ENCODE measurements at places on chromosomes 1 and 21.
A peak's percentile ranks its signal among the peaks of the same experiment; 100 is the strongest.

GRCh38 chr1:2049225-2049717 is 940 bp upstream of the PRKCZ start:
- no peak for DNase-seq

- DNase-seq, result peak; percentile 73
These were observed 56.8 kb upstream of the PRDX6 start for GRCh38 chr1:173420330-173420806.

DNA sequence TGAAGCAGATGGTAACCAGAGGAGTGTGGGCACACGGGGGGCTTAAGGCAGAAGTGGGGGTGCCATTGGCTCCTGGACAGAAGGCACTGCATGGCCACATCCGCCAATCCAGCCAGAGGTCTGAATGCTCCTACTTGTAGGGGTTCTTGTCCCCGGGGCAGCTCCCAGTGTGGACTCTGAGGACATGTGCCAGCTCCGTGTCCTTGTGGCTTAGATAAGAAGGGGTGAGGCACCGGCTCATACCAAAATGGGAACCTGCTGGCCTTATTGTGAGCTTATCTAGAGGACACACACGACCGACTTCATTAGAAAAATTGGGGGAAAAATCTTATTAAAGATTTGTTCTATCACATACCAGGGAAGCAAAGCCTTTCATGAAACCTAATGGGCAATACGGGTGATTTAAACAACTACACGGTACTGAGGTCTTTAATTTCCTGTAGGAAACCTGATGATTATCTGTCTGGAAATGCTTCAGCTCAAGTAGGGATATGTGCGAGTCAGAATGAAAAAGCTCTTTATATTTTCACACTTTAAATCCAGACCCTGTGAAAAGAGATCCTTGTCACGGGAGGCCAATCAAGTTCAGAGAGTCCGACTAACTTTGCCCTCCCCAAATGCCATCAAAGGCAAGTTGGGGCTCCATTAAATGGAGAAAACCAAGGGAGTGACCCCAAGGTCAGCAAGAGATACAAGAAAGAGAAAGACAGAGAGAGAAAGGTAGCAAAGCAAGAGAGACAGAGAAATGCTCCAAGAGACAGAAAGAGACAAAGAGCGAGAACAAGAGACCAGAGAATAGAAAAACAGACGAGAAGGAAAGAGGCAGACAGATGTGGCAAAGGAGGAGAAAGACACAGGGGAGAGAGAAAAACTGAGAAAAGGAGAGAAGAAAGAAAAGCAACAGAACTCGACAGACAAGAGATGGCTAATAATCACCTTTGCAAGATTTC is 14.1 kb upstream of the KCNN3 start:
- no peak for DNase-seq

- no peak for DNase-seq
These were observed 751.3 kb upstream of the NEGR1 start for GRCh38 chr1:73033640-73034039.

- no peak for DNase-seq
These were observed 100.1 kb upstream of the PLXNA2 start for GRCh38 chr1:208344202-208344857.

- no peak for DNase-seq
These were observed 73.4 kb downstream of the SCCPDH start for GRCh38 chr1:246797597-246797996.

GRCh38 chr1:237341391-237341790 is 299.4 kb downstream of the RYR2 start:
- DNase-seq, result no peak

DNA sequence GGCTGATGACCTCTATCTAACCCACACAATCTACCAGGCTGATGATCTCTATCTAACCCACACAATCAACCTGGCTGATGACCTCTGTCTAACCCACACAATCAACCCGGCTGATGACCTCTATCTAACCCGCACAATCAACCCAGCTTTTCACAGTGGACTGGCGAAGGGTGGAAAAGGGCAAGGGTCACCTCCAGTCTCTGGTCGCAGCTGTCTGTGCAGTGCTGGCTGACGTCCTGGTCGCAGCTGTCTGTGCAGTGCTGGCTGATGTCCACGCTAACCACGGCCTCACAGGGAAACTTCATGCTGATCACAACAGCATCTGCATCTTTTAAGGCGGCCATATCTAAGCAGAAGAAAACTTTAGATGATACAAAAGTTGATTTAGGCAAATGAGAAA is 12.2 kb upstream of the CCDC27 start:
- no peak for DNase-seq

- DNase-seq, result no peak
These were observed 50.5 kb downstream of the PDE9A start for GRCh38 chr21:42703965-42704364.

GRCh38 chr1:33180226-33180910 is 1.5 kb downstream of the TRIM62 start:
- DNase-seq, result no peak

GRCh38 chr1:158930504-158930903 is 848 bp upstream of the PYHIN1 start:
- no peak for DNase-seq

DNA sequence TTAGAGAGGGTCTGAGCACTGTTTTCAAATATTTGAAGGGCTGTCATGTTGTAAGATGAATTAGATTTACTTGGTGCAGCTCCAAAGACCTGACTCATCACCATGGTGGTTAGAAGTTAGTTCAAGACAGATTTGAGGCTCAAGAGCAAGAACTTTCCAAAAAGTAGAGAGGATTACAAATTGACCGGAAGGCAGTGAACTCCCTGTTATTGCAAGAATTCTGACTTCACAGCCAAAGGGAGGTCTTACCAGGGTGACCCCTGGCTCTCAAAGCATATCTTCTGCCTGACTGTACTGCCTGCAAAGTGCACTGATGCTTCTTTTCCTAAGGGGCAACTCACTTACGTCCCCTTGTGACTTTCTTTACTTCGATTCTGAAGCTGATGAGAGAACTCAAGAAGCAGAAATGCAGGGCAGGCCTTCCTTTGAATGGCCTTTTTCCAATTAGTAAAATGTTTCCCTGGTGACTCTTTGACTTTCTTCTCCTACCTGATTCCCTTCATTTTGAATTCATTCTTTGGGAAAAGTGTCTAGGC is 86.4 kb downstream of the NAV1 start:
- DNase-seq, result no peak

GRCh38 chr1:23741609-23742008 is 1.7 kb upstream of the ELOA start:
- no peak for DNase-seq

DNA sequence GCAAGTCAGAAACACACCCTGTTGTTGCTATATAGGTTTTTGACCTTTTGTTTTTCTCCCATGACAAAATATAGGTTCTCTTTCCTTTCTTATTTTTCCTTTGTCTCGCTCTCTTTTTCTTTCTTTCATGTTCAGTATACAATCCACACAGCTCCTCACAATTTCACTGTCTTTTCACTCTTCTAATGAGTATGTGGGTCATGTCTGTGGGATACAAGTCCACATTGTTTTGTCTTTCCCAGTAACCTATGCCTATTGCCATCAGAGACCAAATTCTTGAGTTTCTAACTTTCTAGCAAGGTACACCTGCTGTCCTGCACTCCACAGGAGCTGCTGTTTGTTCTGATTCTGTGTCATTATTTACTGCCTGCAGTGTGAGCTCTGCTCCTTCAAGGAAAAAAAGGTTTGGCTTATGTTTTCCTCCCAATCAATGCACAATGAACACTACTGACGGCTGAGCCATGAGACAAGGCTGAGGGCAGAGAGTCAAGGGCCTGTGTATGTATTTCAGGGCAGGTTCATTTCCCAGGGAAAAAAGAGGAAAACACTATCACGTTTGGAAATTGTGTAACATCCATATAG is 453.8 kb downstream of the NEGR1 start:
- peak; percentile 5 for DNase-seq

DNA sequence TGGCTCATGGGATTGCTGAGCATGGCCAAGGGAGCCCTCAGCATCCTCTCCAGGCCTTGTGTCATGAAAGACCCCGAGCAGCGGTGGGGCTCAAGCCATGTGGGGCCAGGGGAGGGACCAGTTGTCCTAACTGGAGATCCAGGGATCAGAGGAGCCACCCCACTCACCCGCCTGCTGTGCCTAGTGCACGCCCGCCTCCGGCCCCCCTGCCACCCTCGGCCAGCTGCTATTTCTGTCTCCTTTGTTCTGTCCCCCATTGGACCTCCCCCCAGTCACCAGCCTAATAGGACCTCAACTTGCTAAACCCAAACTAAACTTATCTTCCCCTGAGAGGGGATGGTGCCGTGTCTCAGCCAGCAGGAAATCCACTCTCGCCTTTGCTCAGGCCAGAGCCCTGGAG is 44.4 kb downstream of the TP73 start:
- no peak for DNase-seq

All from neuronal stem cell (in vitro differentiated cells).